ENCODE measurements at places on chromosomes 16 and 17.

DNA sequence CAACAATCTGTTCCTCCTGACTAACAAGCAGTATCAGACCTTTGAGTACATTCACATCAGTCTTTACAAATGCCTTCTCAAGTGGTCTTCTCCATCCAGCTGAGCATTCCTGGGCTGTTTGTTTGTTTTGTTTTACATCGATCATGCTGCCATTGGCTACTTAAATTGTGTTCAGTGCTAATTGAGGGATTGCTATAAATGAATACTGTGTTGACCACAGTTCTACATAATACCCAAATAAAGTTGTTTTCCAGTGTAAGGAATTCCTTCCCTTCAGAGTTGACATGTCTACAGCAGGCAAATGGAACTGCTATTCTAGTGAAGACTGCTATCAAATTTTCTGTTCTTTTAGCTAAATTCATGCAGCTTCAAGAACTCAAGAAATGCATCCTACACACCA lies 3.2 kb downstream of the CDH8 start:
- DNase-seq = no peak

DNA sequence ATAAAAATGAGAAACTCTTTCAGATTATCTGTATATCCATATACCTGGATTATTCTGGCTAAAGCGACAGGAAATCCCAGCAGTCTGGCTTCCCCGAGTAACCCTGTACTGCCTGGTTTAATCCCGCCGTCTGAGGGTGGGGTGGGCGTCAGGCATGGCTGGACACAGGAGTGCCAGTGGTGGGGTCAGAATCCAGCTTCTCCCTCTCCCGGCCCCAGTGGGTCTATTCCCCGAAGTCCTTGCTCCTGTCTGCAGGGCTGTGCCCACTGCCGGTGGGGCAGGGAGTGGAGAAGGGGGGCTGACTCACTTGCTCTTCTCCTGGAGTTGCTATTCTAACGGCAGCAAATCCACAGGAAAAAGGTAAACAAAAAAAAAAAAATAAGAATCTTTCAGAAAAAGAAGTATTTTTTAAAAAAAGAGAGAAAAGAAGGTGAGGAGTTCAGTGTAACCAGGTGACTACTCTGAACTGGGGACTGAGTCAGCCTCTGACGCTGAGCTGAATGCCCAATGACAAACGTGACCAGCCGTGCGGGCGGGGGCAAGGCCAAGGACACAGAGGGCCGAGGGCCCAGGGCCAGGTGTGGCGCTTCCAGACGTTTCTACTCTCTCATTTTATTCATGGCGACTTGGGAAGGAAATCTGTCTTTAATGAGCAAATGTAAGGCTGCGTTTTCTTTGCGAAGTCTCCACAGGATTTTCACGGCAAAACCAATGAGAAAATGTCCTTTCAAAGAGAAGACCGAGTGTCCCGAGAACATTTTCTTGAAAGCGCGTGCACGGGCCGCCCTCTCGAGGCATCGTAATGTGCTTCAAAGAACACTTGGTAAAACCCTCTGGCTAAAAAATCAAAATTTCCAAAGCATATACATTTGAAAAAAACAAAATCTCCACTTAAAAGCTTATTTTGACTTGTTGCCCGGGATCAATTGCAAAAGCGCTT lies 20.2 kb downstream of the FOXF1 start:
- DNase-seq = no peak

DNA sequence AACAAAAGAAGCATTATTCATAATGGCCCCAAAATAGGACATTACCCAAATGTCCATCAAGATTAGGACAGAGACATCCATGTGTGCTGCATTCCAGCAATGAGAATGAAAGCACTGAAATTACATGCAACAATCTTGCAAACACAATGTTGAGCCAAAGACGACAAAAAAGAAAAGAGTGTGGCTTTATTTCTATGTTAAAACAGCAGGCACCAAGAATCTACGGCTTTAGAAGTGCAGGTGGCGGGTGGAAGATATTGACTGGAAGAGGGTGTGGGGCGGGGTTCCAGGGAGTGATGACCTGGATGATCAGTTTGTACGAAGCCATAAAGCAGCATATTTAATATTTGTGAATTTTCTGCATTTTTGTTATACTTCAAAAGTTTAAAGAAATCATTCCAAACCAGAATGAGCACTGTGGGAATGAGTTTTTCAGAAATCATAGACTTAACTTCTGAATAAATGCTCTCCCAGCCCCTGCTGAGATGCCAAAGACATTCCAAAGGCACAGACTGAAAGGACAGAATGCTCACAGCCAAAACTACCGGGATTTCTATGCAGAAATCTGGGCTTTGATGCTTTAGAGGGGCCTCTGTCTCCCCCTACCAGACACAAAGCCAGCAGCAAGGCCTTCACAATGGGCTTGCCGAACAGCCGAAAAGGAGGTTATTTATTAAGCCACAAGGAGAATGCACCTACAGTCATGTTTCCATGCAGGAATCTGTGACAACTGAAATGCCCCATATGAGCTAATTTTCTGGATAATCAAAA lies 361.6 kb downstream of the GRIN2A start:
- no peak for DNase-seq

GRCh38 chr17:3911271-3912053 lies 4.8 kb downstream of the P2RX1 start:
- DNase-seq = peak; percentile 86

DNA sequence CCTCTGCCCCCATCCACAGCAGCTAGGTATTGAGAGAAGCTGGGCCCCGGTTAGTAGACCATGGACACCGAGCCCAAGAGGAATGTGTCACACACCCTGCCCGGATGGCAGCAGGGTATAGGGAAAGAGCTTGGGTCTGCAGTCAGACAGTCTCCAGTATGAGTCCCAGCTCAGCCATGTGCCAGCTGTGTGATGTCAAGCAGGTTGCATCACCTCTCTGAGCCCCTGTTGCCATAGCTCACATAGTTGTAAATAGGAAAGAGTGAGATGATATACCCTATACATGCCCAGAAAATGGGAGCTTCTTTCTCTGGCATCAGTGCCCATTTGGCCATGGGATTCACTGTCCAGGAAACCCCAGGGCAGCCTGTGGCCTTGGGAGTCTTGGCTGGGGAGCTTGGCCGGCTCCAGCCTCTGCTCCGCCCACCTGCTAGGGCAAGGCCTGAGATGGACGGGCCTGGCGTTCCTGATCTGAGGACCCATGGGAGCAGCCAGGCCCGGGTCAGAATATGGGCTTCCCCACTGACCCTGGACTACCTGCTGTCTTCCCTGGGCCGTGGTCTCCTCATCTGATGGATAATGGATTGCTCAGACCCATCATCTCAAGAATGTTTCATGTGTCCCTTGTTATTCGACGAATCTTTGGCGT lies 13.2 kb downstream of the CD300LG start:
- no peak for DNase-seq

DNA sequence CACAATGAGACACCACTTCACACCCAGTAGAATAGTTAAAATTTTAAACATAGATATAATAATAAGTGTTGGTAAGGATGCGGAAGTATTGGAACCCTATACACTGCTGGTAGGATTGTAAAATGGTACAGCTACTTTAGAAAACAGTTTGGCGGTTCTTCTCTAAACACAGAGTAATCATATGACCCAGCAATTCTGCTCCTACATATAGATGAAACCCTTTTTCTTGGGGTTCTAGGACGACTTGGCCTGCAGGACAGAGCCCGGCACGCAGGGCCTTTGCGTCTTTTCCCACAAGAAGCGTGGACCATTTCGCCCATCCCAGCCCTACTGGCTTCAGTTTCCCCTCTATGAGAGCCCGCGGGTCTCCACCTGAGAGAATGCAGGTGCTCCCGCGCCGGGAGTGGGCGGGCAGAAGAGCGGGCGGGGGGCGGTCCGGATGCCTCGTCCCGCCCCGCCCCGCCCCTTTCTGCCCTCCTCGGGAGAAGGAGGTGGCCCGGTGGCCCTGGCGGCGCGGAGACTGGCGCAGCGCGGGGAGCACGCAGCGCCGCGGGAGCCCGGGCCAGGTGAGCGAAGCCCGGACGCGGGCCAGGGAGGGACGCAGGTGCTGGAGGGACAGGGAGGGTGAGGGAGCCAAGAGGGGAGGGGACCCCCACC lies at the start of gene SDR42E2:
SDR42E2 (plus strand) TSS at position 508 of the 657 bp plus-strand sequence. CDS start 3,077 bp downstream, outside the sequence.
- DNase-seq = peak; percentile 83

DNA sequence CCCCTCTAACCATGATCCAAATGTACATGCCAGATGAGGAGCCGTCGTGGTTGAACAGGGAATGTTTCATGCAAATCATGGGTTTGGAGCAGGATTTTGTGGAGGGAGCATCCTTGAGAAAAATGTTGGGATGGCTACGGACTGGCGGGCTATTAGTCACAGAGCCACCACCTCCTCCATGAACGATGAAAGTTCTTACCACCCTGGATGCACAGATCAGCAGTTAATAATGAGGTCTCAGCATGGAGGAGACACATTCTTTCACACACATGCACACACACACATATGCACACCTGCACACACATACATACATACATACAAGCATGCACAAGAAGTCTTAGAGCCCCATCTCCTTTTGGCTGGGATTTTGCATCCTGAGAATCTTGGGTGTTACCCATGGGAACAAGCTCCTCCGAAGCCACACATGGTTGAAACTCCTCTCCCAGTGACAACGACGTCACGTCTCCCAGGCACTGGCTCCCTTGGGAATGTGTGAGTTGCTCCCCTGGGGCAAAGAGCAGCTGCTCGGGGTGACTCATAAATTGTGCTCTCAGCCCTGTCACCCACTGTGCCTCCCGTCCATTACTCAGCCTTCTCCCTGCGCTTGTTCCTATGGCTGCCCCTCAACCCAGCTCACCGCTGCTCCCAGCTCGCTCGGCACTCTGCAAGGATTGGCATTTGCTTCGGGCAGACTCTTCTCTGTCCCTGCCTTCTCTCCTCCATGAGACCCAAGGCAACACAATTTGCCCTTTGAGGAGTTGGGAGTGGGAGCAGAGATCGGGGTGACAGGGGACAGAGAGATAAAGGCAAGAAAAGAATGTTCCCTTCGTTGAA lies 344.6 kb downstream of the SOX9 start:
- no peak for DNase-seq

- no peak for DNase-seq
Observed at GRCh38 chr17:75394332-75394918, 11.1 kb downstream of the GRB2 start.

DNA sequence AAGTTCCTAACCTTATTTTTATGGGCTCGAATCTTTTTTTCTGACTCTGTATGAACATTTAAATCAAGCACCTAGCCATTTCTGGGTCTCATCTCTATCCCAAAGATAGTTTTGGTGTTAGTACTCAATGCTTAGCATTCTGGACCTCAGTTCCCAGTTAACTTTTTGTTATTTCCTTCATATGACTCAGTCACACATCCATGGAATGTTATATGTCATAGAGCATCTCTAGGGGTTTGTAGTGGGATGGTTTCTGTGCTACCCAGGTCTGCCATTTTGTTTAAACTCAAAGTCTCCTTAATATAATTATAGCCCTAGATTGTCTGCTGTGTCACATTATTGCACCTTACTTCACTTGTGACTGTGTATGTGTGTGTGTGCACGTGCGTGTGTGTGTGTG lies 90.1 kb downstream of the EFCAB13 start:
- no peak for DNase-seq

GRCh38 chr17:59353106-59353854 lies 21.8 kb downstream of the YPEL2 start:
- no peak for DNase-seq

- no peak for DNase-seq
Observed at GRCh38 chr17:63984236-63984635, 11.5 kb upstream of the SCN4A start.

DNA sequence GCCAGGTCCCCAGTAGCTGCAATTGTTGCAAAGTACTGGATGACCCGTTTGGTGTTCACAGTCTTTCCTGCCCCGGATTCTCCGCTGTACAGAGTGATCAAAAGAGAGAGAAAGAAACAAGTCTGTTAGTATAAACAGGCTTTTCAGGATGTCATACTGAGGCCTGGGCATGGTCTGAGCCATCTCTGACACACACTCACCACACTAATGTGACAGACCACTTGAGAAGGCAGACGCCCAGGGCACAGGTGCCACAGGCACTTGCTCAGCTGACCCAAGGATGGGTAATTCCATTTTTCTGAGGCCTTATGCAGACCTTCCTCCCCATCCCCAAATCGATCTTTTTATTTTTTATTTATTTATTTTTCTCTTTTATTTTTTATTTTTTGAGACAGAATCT lies 7.5 kb downstream of the MYH3 start:
- DNase-seq = no peak

DNA sequence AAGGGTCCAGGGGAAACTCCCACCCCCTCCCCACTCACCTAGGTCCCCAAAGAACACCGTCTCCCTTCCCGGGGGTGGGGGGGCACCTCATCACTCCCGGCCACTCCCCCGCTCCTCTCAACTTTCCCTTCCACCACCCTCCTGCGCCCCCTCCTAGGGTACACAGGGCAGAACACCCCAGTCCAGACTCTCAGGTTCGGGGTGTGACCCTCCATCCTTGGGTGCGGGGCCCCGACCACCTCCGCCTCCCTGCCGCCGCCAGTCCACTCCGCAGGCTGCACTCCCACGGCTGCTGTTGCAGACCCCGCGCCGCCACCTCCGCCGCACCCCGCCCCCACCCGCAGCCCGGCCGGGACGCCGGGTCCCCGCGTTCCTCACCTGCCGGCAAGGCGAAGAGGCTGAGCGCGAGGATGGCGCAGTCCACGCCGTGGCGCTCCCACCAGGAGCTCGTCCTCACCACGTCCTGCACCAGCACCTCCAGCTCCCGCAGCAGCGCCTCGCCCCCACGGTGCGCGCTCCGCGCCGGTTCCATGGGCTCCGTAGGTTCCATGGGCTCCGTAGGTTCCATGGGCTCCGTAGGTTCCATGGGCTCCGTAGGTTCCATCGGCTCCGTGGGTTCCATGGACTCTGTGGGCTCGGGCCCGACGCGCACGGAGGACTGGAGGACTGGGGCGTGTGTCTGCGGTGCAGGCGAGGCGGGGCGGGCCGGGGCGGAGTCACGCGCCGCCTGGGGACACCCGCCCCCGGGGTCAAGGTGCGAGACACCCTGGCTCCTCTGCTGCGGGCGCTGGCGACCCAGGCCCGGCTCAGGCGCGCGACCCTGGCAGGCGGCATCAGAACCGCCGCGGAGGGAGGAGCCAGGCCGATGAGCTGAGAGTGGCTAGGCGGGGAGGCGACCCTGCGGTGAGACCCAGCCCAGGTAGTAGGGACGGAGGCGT lies at the start of gene FADS6:
FADS6 (minus strand) TSS at position 660 of the 938 bp plus-strand sequence; CDS start at position 622, 38 bp downstream.
- no peak for DNase-seq
